ENCODE measurements at places on chromosomes 3 and 15.

GRCh38 chr15:91491101-91491950 is 362.2 kb upstream of the SLCO3A1 start:
- no peak for DNase-seq

DNA sequence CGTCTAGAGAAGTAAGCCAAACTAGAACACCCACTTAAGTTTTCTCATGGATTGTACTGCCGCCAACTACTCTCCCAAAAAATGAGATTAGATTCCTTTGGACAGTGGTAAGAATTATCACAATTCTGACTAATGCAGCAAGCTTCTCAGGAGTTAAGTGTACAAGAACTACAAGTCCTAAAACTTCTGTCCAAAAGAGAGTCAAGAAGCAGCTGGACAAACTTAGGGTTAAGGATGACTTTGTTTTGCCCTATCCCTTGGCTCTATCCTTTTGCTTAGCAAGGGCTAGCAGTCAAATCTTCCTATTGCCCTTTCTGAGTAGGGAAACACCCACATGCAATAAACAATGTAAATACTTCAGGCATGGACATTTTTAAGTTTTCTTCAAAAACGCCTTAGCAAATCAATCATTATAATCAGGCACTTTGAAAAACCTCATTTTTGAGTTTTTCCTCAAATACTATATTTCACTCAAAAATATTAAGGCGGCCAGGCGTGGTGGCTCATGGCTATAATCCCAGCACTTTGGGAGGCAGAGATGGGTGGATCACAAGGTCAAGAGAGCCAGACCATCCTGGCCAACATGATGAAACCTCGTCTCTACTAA is 19.5 kb downstream of the RAF1 start:
- no peak for DNase-seq

- DNase-seq, result no peak
These were observed 438 bp downstream of the SHOX2 start for GRCh38 chr3:158105710-158106253.

GRCh38 chr15:90868261-90868689 is at the start of gene FURIN:
Gene FURIN, plus strand, starts transcription at chr15:90868588. Its CDS starts 7,153 bp downstream, at chr15:90875741.
- DNase-seq, result no peak

GRCh38 chr15:80272987-80273386 is 21.0 kb upstream of the CTXND1 start:
- DNase-seq, result no peak

DNA sequence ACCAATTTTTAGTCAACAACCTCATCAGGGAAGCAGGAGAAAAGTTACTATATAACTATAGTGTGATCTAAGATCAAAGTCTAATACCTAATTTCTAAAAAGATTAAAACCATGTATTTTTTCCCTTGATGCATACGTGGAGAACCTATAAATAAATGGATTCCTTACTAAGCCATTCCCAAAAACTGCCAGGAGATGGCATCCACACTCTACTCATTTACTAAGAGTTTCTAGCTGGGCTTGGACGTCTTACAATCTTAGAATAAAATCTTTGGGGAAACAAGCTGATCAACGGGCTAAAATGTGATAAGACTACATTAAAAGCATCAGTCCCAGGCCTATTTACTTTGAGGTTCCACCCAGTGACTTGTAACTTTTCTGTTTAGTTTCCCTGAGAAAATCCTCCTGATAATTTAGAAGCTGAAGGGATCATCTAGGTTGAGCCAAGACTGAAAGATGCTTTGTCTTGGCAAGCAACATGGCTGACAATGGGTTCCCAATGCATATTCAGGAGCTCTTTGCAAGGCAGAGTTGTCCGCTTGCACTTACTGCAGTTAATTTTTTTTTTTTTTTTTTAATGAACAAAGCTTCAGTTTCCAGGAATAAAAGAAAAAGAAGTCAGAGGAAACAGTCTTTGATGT is 85.5 kb upstream of the FGF12 start:
- DNase-seq, result no peak

DNA sequence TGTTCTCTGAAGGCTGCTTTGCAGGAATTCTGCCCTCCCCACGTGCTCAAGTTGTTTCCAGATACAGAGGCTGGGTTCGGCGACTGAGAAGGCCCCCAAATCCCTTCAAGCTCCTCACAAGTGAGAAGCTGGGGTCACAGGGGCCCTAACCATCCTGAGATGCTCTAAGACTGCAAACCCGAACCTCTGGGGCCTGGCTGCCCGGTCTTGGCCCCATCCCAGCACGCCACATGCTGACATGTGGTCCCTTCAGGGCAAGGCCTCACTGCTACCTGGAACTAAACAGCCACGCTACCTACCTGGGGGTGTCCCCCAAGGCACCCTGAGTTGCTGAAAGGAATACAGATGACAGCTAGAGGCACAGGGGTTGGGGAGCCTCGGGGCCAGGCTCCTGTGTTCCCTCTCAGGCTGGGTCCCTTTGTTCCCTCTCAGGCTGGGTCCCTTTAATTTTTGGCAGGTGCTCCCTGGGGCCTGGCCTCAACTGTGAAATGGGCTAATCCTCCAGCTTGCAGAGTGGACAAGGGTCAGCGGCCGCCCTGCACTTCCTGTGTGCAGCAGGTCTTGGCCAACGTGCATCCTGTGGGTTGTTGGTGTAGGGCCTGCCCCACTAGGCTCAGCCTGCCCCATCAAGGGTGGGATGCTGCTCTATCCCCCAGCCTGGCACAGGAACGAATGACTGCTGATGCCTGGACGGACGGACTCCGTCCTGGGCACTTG is 32.5 kb downstream of the KLHL25 start:
- DNase-seq, result no peak

DNA sequence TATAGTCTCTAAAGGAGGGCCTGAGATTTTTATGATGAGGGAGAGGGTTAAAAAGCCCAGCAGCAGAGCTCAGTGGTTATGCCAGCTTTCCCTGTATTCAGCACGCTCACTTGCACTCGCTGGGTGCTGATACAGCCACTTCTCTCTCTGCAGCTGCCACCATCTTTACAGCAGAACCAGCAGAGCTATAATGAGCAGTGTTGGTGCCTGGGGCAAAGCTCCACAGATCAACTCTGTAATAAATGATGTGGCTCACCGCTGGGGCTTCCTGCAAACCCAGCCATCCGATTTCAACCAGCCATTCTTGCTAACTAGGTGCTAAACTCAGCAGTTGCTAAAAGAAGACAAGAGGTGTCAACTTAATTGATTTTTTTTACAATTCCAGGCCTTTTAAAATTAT is 48.0 kb downstream of the ARNT2 start:
- no peak for DNase-seq

DNA sequence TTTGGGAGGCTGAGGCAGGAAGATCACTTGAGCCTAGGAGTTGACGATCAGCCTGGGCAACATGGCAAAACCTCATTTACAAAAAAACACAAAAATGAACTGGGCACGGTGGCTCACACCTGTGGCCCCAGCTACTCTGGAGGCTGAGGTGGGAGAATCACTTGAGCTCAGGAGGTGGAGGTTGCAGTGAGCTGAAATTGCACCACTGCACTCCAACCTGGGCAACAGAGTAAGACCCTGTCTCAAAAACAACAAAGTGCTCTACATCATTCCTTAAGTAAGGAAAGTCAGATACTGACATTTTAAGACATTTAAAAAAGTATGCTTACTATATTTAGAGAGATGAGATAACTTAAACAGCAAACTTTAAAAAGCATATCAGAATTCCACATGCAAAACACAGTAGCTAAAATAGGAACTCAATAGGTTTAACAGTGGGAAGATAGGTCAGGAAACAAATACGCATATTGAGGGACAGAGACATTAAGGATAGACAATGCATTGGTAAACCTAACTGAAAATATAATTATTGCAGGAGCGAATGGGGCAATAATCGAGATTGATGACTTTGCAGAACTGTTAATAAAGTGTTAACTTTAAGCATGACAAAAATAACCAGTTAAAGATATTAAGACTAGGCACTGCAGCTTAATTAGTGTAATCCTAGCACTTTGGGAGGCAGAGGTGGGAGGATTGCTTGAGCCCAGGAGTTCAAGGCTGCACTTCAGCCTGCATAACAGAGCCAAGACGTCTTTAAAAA is 32.1 kb downstream of the MORF4L1 start:
- DNase-seq, result no peak

DNA sequence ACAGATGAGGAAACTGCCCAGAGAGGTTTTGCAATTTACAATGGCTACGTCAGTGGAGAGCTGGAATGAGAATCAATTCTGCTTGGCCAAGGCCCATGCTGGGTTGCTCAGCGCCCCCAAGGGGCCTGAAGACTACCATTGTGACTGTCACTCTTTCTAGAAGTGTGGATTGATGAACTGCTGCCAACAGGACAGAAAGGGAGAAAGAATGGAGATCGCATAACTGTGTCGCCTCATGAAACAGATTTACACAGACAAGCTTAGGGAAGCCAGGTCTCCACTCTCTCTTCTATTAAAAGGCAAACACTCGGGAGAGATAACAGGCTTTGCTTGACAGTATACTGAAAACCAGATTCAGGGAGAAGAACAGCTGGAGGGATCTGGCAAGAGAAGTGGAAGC is 160.0 kb downstream of the STT3B start:
- no peak for DNase-seq

DNA sequence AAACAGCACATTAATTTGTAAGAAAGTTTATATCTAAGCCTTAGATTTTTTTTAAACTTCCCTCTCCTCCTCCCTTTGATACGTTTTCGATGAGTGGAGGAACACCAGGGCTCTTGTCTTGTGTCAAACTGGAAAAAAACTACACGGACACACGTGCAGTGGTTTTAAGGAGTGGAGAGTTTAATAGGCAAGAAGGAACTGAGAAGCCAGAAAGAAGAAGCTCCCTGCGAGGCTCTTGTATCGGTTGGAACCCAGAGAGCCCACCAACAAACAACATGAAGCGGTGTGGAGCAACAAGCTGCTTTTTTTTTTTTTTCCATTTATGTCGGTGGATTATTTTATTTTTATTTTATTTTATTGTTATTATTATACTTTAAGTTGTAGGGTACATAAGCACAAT is 18.6 kb downstream of the NDUFB4 start:
- no peak for DNase-seq

- DNase-seq, result no peak
These were observed 69.0 kb downstream of the SLMAP start for GRCh38 chr3:57825116-57825515.

DNA sequence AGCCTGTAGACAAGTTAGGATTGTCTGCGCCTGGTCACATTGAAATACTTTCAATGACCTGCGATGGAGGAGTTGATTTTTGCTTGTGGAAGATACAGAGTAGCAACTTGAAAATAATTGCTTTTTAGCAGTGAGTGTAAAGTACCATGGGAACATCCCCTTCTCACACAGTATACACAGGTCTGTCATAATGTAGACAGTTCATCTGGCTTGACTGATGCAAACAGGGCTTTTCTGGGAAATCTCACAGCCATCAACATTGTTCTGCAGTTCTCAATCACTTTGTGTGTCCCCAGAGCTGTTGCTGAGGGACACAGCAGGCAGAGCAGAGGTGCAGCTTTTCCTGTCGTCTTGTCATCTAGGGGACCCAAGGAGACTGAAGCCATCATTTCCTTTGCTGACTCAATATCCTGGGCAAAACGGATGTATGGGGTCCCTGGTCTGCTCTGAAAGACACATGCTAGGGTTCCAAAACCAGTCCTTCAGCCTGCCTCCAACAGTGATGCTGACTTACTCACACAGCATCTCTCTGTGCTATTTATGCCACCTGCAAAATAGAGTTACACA is 5.3 kb upstream of the REC114 start:
- DNase-seq, result no peak

DNA sequence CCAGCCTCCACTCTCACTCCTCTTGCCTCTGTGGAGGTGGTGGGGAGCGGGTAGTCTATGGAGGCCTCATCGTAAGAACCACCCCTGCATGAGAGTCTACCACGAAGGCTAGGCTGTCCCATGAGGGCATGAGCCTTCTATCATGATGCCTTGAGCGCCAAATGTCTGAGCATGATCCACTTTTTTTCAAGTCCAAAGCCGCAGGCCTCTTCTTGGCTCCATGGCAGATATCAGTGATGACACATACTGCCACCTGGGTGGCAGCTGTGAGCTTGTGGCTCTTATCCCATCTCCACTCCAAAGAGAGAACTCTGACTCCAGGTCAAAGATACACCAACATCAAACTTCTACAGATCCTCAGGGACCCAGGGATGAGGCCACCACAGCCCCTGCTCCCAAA is 13.5 kb downstream of the POC1A start:
- no peak for DNase-seq

GRCh38 chr15:23572844-23573243 is 7.4 kb downstream of the MKRN3 start:
- no peak for DNase-seq

- DNase-seq, result no peak
These were observed 13.2 kb upstream of the LARP6 start for GRCh38 chr15:70866982-70867641.

DNA sequence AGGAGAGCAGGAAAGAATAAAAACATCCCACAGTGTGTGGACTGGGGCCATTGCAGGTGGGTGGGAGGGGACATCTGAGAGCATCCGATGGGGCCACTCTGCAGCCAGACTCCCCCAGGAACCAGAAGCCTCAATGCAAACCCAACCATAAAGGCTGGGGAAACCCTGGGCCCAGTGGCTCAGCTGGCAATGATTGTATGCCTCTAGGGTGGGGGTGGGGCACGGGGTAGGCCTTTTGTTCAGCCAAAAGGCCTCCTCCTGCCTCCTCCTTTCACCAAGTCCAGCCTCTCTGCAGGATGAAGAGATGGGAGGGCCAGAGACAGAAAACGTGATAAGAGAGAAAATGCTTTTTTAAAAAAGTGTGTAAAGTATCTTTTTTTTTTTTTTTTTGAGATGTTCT is 45.5 kb upstream of the HERC1 start:
- no peak for DNase-seq

GRCh38 chr3:132530624-132531023 is 66.4 kb upstream of the ACKR4 start:
- DNase-seq, result no peak

- DNase-seq, result no peak
These were observed 68.6 kb downstream of the ABHD5 start for GRCh38 chr3:43759297-43759782.

GRCh38 chr3:25097023-25097422 is 331.0 kb upstream of the RARB start:
- no peak for DNase-seq

GRCh38 chr15:33742800-33743199 is 225.5 kb upstream of the CHRM5 start:
- DNase-seq, result no peak

DNA sequence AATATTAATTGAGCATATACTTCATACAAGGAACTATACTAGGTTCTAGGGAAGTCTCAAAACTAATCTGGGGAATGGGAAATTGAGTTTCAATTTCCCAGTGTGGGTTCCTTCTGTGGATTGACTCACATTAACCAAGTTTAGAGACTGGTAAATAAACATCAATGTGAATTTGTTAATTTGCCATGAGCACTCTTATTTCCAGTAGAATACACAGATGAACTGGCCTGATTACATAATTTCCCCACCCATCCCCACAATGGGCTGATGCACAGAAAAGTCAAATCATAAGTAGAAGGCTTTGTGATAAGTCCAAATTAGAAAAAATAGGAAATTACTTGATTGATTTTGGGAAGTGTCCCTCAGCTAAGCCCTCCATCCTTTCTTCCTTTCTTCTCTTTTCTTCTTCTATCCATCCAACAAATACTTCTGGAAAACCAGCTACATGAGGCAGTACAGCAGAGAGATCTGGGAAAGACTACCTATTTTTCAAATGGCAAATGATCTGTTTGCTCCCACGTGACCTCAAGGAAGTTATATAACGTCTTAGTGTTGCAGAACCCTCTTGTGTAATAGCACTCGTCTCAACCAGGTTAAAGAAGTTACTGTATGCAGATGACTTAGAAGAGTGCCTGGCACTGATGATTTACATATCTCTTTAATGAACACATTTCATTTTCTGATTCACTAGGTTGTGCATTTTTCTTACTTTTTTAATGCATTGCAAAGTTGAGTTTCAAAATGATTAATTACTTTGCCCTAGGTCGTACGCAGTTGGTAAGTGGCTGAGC is 312.3 kb downstream of the SV2B start:
- DNase-seq, result no peak

Measured in RWPE2 (cell line).